ENCODE measurements at places on chromosomes 7 and 10.
A peak's percentile ranks its signal among the peaks of the same experiment; 100 is the strongest.

DNA sequence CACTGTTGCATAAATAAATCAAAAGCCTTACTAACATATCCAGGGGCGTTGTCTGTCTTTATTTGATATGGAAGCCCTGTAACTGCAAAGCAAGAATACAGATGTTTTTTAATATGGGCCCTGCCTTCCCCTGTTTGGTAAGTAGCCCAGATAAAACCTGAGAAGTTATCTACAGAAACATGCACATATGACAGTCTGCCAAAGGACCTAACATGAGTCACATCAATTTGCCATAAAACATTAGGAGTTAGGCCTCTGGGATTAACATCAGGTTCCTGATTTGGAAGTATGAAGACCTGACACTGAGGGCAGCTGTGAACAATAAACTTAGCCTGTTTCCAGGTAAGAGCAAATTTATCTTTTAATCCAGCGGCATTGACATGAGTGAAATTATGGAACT, 1588.8 kb downstream of the REEP3 start:
- no peak for DNase-seq

DNA sequence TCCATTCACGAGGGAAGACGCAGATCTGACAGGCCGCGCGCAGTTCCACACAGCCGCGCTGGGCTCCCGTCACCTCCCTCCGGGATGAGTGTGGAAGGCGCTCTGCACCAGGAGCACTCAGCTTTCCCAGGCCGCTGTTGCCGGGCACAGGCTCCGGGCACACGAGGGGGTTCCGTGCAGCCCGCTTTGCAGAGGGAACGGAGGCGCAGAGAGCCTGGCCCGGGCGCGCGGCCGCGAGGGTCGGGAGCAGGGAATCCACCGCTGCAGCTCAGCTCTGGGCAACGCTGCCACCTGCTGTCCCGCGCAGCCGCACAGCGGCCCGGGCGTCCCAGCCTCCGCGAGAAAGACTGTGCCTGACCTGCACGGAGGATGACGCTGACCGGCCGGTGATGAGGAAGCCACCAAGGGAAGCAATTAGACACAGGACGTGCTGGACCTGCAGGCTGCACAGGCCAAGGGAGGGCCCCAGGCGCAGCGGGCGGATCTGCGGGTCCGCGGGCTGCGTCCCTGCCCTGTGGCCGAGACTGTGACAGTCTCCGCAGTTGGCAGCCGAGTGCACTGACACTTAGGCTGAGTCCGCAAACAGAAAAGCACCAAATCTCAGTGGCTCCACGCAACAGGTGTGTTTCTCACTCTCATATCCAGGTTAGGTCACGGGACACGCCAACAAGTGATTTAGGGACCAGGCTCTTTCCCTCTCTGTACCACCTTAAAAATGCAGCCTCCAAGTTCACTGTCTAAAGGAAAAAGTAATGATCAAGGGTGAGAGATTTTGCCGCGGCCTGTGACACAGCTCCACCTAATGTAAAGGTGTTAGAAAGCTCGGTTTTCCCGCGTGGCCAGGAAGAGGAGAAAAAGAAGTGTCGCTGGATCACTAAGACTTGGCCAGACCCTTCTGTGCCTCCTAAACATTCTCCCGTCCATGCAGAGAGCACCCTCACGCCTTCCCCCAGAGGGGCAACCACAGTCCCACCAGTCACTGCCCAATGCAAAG, 94.5 kb downstream of the SEC61G start:
- peak; percentile 74 for DNase-seq

GRCh38 chr7:159094023-159094740, 50.5 kb downstream of the VIPR2 start:
- DNase-seq = no peak

- no peak for DNase-seq
These were observed 195.7 kb downstream of the THSD7A start for GRCh38 chr7:11636274-11636673.

GRCh38 chr10:69475433-69475830, 24.2 kb downstream of the TSPAN15 start:
- no peak for DNase-seq

DNA sequence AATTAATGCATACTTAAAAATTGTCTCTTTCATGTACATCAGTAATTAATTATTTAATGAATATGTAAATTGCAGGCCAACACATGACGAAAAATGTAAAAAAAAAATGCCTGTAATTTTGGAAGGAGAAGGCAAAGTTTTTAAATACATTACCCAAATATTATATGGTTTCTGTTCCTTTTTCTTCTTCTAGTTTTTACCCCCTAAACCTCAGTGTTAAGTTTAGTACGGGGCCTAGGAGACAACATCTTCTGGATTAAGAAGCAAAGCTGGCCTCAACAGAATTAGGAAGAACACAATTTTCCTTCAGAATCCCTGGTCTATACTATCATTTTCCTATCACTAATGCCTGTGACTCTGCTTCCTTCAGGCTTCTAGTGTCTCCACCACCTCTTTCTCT, 459.3 kb upstream of the NRP1 start:
- DNase-seq = no peak

DNA sequence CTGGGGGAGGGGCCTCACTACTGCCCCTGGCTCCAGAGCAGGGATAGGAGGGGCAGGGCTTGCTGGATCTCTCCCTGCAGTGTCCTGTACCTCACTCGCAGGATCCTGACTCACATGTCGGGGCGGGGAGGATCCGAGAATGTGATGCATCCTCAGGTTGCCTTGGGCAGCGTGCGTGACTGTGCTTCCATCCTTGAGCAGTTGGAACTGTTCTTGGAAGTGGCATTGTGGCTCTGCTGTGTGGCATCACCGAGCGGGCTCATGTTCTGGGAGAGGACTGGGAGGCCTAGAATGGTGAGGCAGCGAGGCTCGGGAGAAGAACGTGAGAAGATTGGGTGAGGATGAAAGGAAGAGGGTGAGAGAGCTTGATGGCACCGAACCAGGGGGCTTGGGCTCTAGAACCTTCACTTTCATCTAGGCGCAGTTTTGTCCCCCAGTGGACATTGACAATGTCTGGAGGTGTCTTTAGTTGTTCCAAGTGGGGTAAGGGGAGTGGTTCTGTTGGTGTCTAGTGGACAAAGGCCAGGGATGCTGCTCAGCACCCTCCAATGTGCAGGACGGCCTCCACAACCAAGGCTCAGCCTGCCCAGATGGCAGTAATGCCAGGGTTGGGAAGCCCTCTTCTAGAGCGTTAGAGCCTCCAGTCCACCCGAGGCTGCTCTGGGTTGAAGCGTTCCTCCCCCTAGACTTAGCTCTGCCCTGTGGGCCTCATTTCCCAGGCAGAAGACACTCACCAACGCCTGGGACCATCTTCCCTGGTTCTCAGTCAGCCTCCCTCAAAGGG, 8.4 kb downstream of the RARRES2 start:
- no peak for DNase-seq

DNA sequence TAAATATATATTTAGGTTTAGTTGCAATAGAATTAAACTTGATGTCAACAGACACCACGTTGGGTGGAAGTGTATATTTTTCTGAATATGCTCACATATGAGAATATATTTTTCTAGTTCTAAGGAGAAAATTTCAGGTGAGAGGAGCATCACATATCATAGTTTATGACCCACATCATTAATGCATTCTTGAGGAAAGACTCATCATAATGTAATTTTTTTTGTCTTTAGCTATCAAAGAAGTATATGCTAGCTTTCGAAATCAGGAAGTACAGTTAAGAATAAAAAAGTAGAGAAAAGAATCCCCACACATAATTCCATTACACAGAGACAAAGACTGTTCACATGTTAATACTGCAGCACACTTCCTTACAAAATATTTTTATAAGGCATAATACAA, 30.4 kb downstream of the A1CF start:
- DNase-seq = no peak

- no peak for DNase-seq
These were observed 44.4 kb downstream of the MYPN start for GRCh38 chr10:68153473-68154210.

DNA sequence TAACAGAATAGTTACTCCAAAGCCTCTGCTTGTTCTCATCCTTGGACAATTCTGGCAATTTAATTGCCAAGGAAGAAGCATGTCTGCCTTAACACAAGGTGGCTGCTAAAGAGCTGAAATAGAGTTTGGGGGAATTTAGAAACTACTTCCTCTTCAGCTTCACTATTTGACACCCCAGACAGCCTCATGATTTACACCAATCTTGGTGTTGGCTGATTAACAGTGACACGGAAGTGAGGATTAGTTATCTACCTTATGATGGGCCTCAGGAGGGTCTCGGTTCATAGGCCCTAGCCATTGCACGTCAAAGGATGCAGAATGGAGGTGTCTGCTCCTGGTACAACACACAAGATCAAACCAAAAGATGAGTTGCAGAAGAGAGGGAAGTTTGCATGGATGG, 102.4 kb downstream of the RELN start:
- DNase-seq = no peak

DNA sequence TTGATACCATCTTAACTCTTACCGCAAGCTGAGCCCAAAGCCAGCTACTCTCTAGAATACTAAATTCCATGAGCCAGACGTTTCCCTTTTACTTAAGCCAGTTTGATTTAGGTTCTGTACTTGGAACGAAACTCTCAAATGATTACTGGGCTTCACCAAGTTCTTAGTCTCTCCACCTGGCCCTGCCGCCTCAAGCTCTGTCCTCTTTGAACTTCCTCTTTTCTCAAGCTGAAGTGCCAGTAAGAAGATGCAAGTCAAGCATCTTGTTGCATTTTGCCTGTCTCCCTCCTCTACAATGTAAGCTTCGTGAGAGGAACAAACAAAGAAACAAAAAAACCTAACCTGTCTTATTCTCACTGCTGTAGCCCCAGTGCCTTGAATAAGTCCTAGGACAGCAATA, 358.2 kb upstream of the NPVF start:
- DNase-seq = no peak

DNA sequence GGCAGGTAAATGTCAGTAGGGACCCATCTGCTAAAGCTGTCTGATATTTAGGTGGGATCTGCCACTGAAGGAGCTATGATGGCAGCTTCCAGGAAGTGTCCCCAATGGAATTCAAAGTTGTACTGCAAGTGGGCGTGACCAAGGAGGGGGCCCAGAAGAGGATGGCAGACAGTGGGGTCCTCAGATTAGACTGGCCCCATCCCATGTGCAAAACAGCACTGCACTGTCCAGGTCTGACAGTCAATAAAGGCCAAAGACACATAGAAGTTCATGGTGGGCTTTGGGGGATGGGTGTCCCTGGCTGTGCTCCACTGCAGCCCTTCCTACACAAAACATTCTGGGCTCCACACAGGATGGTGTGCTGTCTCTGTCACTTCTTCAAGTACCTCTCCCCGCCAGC, 49.8 kb upstream of the SORCS1 start:
- no peak for DNase-seq

DNA sequence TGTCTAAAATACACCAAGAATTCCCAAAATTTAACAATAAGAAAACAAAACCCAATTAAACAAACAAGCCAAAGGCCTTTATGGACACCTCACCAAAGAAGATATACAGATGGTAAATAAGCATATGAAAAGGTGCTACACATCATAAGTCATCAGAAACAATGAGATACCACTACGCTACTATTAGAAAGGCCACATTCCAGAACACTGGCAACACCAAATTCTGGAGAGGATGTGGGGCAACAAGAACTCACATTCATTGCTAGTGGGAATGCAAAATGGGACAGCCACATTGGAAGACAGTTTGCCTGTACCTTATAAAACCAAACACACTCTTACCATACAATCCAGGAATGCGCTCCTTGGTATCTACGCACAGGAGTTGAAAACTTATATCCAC, 291.4 kb downstream of the TNS3 start:
- no peak for DNase-seq

DNA sequence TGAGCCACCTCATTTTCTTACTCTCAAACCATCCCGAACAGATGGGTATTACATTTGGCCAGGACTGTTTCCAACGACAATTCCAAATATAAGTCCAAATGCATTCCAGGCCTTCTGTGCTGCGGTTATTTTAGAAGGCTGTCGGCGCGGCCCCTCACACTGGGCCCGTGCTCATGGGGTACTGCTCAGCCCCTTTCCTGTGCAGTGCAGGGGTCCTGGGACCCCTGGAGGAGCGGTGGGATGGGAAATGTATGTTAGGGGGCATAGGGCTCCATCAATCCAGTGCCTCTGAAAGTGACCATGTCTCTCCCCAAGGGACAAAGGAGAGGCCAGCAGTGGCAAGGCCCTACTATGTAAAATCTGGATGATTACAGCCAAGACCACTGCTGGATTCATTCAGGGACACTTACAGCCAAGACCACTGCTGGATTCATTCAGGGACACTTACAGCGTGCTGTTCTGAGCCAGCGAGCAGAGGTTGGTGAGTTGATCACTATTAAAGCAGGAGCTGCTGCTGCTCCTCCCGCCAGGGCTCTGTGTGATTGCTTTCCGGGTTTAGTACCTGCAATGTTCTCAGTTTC, 66.3 kb downstream of the CHST15 start:
- no peak for DNase-seq

- DNase-seq = no peak
These were observed 6.5 kb downstream of the ASB13 start for GRCh38 chr10:5659702-5660528.

DNA sequence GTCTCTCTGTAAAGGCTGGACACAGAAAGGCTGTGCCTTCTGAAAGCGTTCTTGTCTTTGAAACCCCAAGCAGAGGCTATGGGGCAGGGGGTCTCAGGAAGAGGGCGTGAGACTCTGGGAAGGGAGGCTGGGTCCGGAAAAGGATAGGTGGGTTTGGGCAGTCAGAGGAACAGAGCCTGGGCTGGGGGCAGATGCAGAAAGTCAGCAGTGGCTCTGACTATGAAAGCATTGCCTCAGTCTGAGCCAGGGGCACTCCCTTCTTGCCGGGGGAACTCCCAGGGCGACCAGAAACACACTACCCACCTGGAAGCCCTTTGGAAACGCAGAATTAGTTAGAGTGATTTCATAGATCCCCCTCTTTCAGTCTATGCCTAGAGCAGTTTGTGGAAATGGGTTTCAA, 72.0 kb downstream of the VWA2 start:
- DNase-seq = no peak
